ENCODE measurements at places on chromosomes 7 and 10.

GRCh38 chr7:64997927-64998391 lies 7.1 kb upstream of the ZNF117 start:
- DNase-seq, result no peak

- no peak for DNase-seq
Observed at GRCh38 chr10:59002011-59002410, 174.4 kb upstream of the PHYHIPL start.

DNA sequence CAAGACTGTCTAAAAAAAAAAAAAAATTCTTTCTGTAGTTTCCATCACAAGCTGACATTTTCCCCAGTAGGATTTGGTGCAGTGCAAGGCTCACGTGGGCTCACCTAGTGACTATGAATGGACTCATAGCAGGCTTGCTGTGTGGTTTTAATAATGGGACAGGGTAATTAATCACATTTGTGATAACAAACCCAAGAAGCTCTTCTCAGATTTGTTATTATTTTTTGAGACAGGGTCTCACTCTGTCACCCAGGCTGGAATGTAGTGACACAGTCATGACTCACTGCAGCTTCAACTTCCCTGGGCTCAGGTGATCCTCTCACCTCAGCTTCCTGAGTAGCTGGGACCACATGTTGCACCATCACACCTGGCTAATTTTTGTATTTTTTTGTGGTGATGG lies 40.0 kb downstream of the NACAD start:
- DNase-seq, result no peak

DNA sequence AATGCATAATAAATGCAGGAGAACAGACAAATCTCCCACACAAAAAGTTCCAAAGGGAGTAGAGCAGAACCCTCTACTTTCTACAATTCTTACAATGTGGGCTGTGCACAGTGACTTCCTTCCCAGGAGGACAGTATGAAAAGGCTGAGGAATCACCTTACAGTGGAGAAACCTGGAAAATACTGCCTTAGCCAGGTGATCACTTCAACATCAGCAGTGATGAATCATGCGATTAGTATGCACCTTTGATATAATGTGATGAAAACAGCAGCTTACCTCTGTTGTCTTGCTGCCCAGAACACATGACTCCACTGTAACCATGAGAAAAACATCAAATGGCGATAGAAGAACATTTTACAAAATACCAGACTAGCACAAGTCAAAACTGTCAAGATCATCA lies 329.7 kb upstream of the POM121L12 start:
- DNase-seq, result no peak

DNA sequence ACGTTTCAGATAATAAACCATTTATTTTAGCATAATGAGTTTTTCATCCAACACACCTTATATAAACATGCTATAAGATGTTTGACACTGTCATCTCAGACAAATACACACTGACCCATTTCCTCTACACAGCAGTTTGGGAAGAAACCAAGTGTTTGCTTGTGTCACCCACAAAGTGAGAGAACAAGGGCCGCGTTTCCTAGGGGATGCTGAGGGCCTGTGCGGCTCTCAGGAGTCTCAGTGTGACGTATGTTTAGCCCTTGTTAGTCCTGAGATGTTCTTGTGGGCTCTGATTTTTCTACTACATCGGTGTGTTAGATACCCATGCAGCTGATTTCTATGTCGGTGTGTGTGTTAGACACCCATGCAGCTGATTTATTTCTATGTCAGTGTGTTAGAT lies 266.3 kb downstream of the DIP2C start:
- DNase-seq, result no peak

DNA sequence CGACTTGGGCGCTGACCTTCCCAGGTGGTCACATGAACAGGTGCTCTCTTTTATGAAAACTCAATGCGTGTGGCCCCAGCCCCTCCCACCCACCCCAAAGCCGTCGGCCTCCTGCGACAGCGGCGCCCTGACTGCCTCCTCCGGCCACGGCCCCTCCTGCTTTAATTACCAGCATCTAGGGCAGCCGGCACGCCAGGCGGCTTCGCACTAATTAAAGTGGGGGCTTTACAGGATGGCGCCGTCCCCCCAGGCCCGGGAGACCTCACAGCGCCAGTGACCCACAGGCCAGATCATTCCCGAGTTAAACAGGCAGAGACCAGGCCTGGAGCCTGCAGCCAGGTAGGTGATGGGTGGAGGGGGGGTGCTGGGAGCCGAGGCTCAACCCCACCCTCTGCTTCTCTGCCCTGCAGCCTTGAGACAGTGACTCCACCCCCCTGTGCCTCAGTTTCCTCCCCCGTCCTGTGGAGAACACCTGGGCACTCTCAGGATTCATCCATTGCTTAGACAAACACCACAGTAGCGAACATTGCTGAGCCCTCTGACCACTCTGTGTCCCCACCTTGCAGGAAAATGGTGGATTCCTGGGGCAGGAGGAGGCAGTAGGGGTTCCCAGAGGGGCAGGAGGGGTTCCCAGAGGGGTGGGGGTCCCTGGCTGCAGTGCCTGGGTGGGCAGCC lies 100.8 kb downstream of the MICALL2 start:
- no peak for DNase-seq

DNA sequence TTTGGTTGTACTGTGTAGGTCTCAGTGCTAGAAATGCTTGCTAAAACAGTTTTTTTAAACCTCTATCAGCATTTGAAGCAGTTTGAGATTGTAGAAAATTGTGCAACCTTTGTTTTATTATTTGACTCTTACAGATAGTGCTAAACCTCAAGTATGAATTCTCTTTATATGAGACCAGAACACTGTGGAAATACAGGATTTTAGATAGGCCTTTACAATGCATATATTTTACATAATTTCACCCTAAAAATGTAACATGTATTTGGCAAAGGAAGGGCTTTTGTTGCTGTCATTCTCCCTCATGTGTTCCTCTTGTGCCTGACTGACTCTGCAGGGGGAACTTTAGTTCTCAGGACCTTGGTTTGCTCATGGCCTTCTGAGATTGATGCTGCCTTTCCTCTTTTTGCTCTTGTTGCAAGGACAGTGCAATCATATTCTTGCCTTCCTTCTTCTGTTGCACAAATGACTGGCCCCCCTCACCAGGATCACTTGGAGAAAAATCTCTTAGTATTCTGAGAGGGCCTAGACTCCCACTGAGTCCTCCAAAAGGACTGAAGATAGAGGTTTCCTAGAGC lies 188.7 kb downstream of the PPP1R9A start:
- no peak for DNase-seq

- DNase-seq, result no peak
Observed at GRCh38 chr7:19715499-19715898, 6.7 kb upstream of the POLR1F start.

DNA sequence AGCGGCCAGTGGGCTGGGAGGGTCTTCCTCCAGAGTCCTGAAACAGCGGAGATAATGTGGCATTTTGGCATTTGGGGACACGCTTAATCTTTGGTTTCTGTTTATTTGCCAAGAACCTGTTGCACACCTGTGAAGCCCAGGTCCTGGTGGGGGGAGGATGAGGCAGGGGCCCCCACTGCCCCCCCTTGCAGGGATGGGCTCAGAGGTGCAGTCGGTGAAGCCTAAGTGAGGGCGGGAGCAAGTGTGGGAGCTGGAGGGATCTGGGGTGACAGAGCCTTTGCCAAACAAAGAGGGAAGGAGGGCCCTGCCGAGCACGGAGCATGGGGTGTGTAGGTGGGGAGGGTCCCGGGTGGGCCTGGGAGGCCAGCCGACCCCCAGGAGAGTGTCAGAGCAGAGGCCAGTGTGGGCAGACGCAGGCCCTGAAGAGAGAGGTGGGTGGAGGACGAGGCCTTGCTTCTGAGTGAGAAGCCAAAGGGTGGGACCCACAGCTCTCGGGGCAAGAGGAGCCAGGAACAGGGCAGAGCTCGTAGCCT lies 62.1 kb upstream of the ADGRA1 start:
- no peak for DNase-seq

- no peak for DNase-seq
Observed at GRCh38 chr7:157514306-157514705, 177.5 kb downstream of the DNAJB6 start.
